Fibroblast of skin of right biceps (primary cell): ENCODE measurements at places on chromosomes 2 and 18.

- peak; percentile 74 for DNase-seq
Measured at GRCh38 chr2:238459081-238459629, 32.4 kb downstream of the ASB1 start.

DNA sequence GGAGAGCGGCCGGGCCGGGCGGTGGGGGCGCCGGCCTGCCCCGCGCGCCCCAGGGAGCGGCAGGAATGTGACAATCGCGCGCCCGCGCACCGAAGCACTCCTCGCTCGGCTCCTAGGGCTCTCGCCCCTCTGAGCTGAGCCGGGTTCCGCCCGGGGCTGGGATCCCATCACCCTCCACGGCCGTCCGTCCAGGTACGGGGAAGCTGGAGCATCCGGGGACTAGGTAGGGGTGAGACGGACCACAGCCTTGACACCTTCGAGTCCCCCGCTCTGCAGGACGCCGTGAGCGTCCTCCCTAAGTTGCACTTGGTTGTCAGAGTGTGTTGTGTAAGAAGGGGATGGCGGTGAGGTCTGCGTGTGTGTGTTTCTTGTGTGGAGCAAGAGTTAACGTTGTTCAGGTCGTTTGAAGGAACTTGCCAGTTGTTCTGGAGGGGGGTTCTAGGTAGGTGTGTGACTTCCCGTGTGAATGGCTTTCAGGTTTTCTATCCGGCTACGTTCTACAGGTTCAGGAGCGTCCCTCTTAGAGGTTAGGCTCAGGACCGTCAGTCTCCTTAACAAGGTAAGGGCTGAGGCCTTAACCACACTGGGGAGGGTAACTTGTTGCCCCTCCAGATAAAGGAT, 393 bp downstream of the IL1R1 start:
- DNase-seq = peak; percentile 49

DNA sequence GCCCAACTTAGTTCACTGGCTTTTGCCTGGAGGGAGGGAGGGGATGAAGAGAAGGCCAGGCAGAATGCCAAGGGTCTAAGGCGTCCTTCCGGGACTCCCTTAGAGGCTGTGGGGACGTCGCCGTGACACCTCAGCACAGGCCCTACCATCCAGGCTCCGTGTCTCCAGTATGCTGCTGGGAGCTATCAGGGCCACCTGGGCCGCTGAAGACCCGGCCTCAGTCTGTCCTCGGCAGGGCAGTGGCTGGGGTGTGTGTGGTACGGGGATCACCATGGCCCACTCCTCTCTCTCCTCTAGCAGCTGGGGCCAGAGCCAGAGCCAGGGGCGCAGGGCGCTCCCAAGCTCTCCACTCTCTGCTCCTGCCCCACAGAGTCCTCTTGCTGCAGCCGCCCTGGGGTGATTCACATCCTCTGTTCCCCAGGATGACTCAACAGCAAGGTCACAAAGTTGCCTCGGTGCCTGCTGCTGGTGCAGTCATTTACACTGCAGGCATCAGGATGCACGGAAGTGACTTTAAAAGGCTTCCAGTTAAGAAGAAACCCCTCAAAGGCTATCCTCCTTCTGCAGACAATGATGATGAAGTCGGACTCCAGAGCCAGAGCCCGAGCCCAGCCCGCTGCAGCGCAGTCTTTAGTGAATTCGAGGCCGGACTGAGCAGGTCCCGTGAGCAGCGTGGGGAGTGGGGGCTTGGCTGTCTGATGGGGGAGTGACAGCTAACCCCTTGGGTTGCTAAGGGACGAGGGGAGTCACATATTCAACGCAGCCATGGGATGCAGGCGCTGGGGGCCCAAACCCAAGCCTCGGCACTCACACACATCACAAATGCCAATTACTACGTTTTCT, 31.9 kb downstream of the SNORC start:
- DNase-seq = peak; percentile 91

GRCh38 chr18:33804258-33804657, 226.2 kb downstream of the ASXL3 start:
- DNase-seq = peak; percentile 78

- DNase-seq = peak; percentile 11
Measured at GRCh38 chr2:151946899-151947812, 118.9 kb upstream of the ARL5A start.

GRCh38 chr2:240930631-240931318, 24.6 kb downstream of the CROCC2 start:
- no peak for DNase-seq

- no peak for DNase-seq
Measured at GRCh38 chr2:212592695-212593094, 54.1 kb upstream of the ERBB4 start.

- DNase-seq = no peak
Measured at GRCh38 chr2:215055891-215056290, 82.5 kb downstream of the ABCA12 start.

GRCh38 chr18:62524440-62525200, 1.8 kb downstream of the ZCCHC2 start:
- DNase-seq = peak; percentile 37

DNA sequence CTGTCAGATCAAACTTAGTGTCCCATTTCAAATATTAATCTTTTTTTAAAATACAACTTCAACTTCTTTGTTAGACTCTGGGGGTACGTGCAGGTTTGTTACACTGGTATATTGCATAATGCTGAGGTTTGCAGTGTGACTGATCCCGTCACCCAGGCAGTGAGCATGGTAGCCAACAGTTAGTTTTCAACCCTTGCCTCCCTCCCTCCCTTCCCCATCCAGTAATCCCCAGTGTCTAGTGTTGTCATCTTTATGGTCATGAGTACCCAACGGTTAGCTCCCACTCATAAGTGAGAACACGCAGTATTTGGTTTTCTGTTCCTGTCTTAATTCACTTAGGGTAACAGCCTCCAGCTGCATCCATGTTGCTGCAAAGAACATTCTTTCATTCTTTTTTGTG, 23.9 kb downstream of the NOL10 start:
- DNase-seq = no peak

DNA sequence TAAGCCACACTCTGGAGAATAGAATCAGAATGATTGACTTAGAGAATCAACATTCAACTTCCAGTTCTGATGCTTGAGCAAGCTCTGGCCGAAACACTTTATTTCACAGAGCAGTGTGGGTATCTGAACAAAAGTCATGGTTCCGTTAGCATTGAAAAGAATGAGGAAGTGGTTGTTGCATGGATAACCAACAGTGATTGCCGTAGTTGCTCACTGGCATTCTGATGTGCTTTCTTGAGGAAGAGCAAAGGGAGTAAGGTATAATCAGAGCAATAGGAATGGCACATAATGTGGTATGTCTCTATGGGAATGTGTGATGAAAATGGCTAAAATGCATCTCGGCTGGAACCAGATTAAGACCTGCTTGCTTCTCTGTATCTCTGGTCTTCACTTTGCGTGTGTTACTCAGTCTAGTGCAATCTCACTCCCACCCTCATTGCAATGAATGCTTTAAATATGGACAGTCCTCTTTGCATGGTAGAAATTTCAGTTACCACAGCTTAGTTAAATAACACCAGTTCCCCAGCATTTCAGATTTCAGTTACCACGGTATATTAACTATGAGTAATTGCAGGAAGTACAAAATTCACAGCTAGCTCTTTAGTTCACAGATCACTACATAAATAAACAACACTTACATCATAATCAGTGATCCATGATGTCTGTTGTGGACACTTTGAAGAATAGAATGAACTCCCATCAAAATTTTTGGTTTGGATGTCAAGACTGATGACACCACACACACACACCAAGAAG, 7.8 kb upstream of the RAB12 start:
- DNase-seq = no peak

DNA sequence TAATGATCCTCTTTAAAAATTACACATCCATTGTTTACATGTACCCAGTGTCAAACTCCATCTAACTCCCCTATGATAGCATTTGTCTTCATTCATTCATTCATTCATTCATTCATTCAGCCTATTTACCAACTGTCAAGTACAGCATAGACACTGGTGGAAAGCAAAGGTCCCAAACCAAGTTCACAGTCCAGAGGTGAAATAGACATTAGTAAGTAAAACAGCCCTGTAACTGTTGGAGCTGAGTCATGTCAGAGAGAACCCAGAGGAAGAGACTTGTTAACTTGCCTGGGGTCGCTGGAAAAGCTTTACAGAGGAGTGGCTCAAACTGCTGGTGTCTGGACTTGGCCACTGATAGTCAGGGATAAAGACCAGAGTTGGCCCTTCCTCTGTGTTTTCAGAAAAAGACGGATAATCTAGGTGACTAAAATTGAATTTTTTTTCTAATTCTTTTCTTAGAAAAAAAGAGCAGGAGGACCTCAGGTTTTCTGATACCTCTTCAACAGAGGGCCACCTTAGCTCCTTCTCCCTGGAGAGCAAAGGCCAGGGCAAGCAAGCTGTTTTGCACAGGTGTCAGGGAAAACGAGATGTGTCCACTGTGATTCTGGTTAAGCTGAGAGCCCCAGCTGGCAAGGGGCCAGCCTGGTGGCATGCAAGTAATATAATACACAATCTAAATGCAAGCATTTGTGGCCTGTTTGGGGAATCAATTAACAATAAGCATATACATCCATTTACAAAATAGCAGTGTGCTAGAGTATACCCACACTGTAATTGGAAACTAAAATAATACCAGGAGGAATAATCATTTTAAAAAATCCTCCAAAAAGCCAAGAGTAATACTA, 96.7 kb upstream of the SLC14A2 start:
- peak; percentile 30 for DNase-seq

- no peak for DNase-seq
Measured at GRCh38 chr2:124589971-124590370, 564.9 kb downstream of the CNTNAP5 start.

- no peak for DNase-seq
Measured at GRCh38 chr2:120384486-120385354, 38.8 kb downstream of the INHBB start.

DNA sequence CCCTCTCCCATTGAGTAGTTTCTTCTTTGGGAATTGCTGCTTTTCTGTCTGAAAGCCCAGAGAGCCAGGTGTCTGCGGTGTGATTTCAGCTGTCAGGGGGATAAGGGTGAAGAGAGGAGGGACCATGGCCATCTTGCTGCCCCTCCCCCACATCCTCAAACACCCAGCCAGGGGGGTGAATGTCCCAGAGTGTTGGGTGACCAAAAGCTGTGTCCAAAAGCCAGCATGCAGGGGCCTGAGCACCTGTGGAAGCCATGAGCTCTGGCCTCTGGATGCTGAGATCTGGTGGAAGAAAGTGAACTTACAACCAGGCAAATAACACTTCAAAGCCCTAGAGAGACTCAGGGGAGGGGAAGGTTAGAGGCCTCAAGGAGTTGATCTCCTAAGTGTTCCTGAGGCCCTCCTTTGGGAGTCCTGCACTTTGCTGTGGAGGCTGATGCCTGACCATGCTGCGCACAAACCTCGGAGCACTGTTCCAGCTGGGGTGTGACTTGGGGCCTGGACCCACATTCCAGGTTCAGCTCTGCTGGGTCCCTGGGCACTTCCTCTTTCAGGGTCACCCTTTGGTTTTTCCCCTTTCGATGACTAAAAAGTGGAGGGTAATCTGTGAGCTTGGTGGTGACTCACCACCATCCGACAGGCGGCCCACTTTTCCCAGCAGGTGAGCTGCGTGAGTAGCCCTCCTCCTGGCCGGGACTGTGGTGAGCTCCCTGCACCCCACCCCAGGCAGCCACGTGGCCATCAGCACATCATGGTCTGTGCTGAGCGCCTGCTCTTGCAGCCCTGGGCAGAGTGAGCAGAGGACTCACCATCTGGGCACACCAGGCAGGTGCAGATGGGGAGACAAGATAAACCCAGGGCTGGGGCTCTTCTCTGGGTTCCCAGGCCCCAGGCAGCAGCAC, 66.8 kb upstream of the FOSL2 start:
- no peak for DNase-seq

- no peak for DNase-seq
Measured at GRCh38 chr2:2166881-2167280, 164.2 kb downstream of the MYT1L start.

DNA sequence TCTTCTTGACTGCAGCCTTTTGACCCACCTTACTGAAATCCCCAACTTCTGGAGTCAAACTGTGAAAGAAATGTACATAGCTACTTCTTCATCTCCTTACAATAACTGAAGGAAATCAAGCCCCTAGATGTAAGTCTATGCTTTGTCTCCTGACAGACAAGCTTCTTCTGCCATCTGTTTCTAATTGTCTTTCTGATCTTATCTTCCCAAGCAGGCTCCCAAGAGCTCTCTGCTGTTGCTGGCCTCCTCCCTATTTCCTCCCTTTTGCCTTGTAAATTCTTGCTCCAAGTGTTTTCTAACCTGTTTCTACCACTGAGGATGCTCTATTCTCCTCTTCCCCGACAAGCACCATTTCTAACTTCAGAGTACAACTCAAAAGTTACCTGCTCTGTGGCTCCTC, 77.4 kb upstream of the OSR1 start:
- peak; percentile 62 for DNase-seq

GRCh38 chr2:143686585-143687164, 557.5 kb downstream of the ARHGAP15 start:
- DNase-seq = peak; percentile 49

DNA sequence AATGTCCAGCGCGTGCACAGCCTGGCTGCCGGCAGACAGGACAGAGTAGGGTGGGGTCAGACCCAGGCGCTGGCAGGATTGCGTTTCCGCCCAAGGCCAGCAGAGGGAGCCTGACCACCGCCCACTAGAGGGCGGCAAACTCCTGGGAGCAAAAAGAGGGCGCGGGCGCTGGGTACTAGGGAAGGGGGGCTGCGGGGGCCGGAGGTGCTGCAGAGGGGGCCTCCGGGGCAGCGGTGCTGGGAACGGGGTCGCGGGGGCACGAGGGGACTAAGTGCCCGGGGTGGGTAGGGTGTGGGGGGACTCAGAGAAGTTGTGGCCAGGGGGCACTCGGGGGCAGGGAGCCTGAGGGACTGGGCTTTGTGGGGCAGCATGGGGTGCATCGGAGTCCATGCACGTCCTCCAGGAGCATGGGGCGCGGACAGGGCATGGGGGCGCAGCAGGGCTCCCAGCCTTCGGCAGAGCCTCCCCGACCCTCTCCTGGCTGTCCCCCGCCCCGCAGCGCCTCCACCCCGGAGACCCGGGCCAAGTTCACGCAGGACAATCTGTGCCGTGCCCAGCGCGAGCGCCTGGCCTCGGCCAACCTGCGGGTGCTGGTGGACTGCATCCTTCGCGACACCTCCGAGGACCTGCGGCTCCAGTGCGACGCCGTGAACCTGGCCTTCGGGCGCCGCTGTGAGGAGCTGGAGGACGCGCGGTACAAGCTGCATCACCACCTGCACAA, 3.2 kb downstream of the TEKT4 start:
- peak; percentile 21 for DNase-seq

- DNase-seq = peak; percentile 34
Measured at GRCh38 chr18:61323951-61324350, 9.3 kb upstream of the CDH20 start.

DNA sequence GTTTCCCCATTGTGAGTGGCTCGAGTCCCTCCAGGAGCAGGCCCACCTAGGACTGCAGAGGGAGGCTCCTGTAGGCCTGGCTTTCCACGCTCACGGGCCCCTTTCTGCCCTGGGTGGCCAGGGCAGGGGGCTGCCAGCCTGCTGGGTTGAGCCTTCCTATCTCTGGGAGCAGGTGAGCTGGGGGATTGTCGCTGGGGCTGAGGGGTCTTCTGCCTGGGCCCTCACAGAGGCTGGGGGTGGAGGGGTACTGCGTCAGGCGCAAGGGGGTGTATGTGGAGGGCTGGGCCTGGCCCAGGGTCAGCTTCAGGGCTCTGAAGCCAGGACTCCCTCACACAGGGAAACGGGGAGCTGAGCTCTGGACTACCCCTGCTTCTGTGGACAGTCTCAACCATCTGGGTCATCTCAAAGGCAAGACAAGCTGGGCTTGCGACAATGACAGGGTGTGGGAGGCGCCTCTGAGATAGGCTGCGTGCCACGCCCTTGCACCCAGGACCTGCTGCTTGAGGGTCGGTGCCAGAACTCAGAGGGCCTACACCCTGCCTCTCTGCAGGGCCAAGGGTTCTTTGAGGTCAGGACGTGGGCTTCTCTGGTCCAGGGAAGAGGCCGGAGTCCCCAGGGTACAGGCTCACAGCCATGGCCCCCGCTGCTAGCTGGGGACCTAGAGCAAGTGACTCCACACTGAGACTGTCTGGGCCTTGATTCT, 206.1 kb downstream of the TWIST2 start:
- DNase-seq = no peak
